ENCODE measurements at places on chromosomes 11 and 22. TPM values are rescaled to one million over a fixed set of nuclear protein-coding genes. Genes with fewer than 3 reads are reported as not detected.

- DNase-seq, result no peak
These were observed 3.9 kb downstream of the SLC25A22 start for GRCh38 chr11:794013-794765.

DNA sequence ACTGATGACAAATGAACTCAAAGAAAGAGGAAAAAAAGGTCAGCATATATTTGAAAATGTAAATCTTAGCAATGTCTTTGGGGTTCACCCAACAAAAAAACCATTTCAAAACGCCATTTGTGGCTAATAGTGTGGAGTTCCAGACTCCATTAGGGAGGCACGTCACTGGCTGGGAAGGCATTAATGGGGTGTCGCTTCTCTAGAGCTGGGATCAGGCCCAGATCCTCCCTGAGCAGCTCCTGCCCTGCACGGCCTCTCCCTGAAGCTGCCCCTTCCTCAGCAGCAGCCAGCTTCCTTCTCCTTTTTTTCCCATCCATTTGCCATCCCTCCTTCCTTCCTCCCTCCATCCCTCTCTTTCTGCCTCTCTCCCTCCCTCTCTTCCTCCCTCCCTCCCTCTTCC is 98.8 kb upstream of the LMO1 start:
- DNase-seq, result no peak

GRCh38 chr22:49950396-49950994 is 10.1 kb upstream of the PIM3 start:
- no peak for DNase-seq

DNA sequence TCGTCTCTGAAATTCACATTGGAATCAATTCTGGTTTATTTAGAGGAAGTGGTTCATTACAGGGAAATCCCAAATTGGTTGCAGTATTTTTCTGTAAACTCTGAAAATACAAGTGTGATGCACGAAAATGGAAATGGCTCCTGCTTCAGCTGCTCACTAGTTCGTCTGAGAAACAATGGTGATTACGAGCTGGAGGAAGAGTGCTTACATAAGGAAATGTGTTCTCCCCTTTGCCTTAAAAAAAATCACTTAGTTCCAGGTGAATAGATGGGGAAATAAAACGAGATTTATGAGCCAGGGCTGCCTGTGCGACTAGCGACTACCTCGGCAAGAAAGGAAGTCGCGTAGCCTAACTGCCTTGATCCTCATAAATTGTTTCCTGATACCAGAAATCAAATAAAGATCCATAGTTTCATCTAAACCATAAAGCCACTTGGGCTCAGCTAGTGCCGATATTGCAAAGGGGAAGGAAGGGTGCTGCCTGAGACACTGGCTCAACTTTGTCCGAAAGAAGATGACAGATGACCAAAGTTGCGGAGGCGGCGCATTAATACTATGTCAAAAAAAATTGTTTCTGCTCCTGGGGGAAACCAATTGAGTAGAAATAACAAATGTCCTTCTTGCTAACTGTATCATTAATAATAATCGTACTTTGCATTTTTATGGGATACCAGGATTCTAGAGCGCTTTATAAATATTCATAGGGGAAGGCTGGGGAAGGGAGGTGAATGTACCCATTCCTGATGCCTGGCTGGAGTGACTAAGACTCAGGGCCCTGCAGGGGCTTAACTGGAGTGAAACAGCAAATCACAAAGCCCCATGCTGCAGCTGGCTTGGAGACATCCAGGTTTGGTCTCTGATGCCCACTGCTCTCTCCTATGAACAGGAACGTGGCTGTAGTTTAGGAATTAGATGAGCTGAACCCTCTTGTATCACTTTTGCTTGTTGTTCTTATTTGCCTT is 185.7 kb downstream of the BLID start:
- DNase-seq, result no peak

DNA sequence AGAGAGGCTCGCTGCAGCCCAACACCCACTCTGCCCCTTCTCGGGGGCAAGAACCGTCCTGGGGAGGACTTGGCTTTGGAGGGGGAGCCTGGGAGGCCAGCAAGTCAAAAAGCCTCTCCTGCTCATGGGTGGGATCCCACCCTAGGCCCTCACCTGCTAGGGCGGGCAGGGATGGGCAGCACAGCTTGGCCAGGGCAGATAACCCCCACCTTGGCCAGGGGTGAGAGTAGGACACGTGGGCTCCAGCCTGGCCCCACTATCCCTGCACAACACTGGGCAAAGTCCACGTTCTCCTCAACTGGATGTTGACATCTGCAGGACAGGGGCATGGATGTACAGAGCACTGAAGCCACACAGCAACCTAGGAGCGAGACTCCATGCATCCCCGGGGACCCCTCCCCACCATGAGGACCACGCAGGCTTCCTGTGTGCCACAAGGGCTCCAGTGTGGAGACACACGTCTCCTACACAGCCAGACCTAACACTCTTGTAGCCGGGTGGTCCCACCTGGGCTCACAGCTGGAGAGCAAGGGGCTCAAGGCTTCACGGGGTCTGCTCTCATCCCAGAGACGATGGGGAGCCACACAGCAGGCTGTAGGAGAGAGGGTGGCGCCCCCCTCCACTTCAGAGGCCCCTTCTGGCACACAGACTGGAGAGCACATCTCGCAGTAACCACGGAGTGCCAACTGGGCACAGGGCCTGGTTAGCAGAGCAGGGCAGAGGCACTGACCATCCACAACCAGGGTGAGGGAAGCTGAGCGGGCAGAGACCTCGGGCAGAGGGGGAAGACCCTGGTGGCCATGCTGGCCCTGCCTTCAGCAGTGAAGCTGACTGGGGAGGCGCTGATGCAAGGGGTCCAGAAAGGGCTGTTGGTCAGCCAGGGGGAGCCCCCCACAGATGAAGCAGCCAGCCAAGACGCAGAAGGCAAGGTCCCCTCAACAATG is 171.1 kb downstream of the CRYBB2 start:
- no peak for DNase-seq

The ENTHD1 gene
- not detected for total RNA-seq

Data from Right ventricle myocardium inferior (tissue), 1 donor.